Activated CD4-positive, alpha-beta T cell treated with anti-CD3 and anti-CD28 coated beads for 36 hours (primary cell): ENCODE measurements at places on chromosomes 7 and 10. TPM values are rescaled to one million over a fixed set of nuclear protein-coding genes. Genes with fewer than 3 reads are reported as not detected.

- H3K36me3 ChIP-seq, result peaks cover 2% of the 10 kb centered on the region
- no peaks in the 10 kb centered on the region for H3K4me1 ChIP-seq
- no peak for DNase-seq
- H3K27me3 ChIP-seq, result peaks cover 2% of the 10 kb centered on the region
Observed at GRCh38 chr10:4147245-4147644, 362.2 kb upstream of the KLF6 start.

DNA sequence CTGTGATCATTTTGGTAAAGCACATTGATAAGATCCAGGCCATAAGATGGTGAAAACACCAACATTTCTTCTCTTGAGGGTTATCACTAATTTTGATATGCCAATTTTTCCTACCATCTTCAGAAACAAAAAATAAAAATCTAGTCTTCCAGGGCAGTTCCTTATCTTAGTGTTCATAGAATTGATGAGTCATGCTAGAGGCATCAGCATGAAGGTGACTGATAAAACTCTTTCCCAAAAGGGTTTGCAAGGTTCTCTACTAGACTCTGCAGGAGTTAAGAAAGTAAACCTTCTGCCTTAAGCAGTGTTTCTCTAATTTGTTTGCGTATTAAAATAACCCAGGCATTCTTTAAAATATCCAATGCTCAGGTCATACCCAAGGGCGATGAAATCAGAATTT, 483.1 kb upstream of the CNTNAP2 start:
- no peak overlapping the region for H3K4me3 ChIP-seq
- H3K36me3 ChIP-seq, result no peaks in the 10 kb centered on the region
- no peaks in the 10 kb centered on the region for H3K4me1 ChIP-seq
- H3K27me3 ChIP-seq, result no peaks in the 10 kb centered on the region

DNA sequence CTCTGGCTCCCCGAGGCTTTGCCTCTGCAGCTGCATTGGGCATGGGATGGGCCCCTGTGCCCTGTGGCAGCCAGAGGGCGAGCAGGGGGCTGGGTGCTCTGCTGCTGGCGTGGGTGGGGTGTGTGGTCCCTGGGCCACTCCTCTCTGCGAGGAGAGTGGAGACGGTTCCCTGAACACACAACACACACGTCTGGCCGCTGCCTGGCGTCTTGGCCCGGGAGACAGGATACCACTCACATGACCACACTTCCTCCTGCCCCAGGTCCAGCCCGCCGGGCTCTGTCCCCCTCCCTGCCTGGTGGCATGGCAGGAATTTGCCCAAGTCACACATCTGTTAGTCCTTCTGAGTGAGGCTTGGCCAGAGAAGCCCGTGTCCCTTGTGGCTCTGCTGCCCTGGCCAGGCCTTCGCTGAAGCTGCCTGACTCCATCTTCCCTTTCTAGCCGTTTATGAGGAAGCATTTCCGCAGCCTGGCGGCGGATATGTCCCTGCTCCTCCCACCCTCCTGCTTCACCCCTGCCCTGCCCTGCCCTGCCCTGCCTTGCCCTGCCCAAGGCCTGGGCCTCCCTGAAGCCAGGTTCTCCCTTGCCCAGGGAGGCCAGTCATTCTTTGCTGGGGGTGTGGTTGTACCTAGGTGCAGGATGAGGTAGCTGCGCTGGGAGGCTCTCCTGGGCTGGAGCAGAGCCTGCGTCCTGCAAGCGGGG, 3.0 kb downstream of the BRI3 start:
- peak overlapping the region; percentile 27 for H3K27ac ChIP-seq
- H3K27me3 ChIP-seq, result no peaks in the 10 kb centered on the region
- peaks cover 31% of the 10 kb centered on the region for H3K4me1 ChIP-seq
- peaks cover 6% of the 10 kb centered on the region for H3K36me3 ChIP-seq
- H3K4me3 ChIP-seq, result no peak overlapping the region

GRCh38 chr7:75642810-75643486, 95.8 kb downstream of the HIP1 start:
- H3K27me3 ChIP-seq, result peaks cover 3% of the 10 kb centered on the region
- H3K27ac ChIP-seq, result no peak overlapping the region
- peak; percentile 83 for DNase-seq

Gene AGAP9
- total RNA-seq, result 3.7 TPM

DNA sequence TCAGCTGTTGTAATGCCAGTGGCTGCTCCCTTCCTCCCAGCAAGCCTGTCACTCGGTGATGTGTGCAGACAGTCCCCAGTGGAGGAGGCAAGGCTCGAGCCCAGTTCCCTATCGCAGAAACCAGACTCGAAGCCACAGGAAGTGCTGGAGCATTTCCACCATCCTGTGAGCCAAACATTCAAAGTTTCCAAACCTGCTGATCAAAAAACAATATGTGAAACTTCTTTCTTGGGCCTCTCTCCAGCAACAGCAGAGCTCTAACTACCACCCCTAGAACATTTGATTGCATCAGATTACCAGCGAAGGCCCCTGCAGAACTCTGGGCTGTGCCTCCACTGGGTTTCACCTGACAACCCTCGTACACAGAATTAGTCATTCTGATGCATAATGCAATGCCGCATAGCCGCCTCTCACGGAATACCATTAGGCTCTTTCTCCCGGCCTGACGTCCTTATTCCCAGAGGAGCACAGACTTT, 94.0 kb downstream of the ELMO1 start:
- H3K4me3 ChIP-seq, result peak overlapping the region; percentile 86
- H3K4me1 ChIP-seq, result peaks cover 89% of the 10 kb centered on the region
- peaks cover 15% of the 10 kb centered on the region for H3K36me3 ChIP-seq
- peak overlapping the region; percentile 99 for H3K27ac ChIP-seq
- no peaks in the 10 kb centered on the region for H3K27me3 ChIP-seq
- peak; percentile 86 for DNase-seq

Gene GFRA1
- 0.09 TPM for total RNA-seq

Gene TUBB8
- not detected for total RNA-seq

Gene NCF1
- total RNA-seq, result 0.78 TPM
